ENCODE measurements at places on chromosomes 12 and 14. TPM values are rescaled to one million over a fixed set of nuclear protein-coding genes. Genes with fewer than 3 reads are reported as not detected.

Gene RERGL
- not detected for total RNA-seq

DNA sequence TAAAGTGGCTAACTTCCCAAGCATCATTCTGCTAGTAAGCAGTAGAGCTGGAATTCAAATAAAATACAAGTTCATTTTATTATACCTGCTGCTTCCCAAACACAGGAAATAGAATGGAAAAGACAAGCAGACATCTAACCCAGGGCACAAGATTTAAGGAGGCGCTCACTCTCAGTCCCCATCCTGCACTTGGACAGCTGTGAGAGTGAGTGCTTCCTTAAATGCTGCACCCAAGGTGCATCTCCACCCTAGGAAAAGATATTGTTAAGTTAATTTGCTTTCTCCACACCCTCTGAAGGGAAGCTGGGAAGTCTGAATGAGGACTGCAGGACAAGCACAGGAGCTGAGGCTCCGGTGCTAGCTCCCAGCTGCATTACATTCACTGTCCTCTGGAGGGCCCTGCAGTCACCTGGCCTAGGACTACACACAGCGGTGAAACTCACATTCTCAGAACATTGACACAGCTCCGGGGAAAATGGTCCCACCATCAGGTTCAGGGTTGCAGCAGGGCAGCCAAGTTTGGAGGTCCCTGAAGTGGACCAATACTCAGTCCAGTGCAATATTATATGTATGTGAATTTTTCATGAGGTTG, 14.2 kb downstream of the HEBP1 start:
- H3K4me1 ChIP-seq: peaks cover 6% of the 10 kb centered on the region
- H3K27me3 ChIP-seq: no peaks in the 10 kb centered on the region
- H3K27ac ChIP-seq: no peak overlapping the region
- peaks cover 13% of the 10 kb centered on the region for H3K36me3 ChIP-seq
- no peak overlapping the region for H3K4me3 ChIP-seq

- H3K27ac ChIP-seq: no peak overlapping the region
- no peaks in the 10 kb centered on the region for H3K36me3 ChIP-seq
- H3K4me3 ChIP-seq: peak overlapping the region; percentile 21
- H3K27me3 ChIP-seq: no peaks in the 10 kb centered on the region
Observed at GRCh38 chr12:2692080-2692479, 102.7 kb upstream of the FKBP4 start.

Gene ABHD12B
- not detected for total RNA-seq

DNA sequence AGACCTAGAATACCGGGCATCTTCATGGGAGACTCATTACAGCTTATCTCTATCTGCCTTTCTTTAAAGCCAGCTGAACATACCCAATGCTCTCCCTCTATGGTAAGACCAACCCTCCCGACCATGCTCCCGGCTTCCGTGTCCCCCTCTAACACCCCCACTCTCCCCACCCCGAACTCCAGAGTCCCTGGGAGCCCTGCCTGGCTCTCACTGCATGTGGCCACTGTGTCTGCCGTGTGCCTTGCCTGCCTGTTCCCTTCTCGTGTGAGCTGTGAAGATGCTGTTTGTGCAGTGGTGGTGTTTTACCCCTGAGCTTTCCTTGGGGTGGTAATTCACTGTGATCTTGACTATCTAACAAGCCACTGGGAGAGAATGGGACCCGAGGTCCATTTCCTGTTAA, 146.4 kb upstream of the FKBP4 start:
- H3K27ac ChIP-seq: no peak overlapping the region
- H3K27me3 ChIP-seq: no peaks in the 10 kb centered on the region
- DNase-seq: no peak
- no peaks in the 10 kb centered on the region for H3K36me3 ChIP-seq
- no peaks in the 10 kb centered on the region for H3K4me1 ChIP-seq
- no peak overlapping the region for H3K4me3 ChIP-seq

Gene SPX
- 49.5 TPM for total RNA-seq

DNA sequence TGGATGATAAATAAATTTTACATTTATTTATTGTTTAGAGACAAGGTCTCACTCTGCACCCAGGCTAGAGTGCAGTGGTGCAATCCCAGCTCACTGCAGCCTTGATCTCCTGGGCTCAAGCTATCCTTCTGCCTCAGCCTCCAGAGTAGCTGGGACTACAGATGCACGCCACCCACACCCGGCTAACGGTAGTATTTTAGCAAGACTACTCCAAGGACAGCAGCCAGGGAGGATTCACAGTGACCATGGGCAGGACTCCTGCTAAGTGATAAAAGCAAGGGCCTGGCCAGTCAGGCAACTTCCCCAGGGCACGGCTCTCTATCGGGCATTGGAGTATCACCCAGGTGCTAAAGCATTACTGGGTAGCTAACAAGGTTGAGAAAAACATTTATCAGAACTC, 55.4 kb downstream of the ARL6IP4 start:
- no peaks in the 10 kb centered on the region for H3K27me3 ChIP-seq
- H3K4me3 ChIP-seq: no peak overlapping the region
- no peak for DNase-seq
- H3K36me3 ChIP-seq: no peaks in the 10 kb centered on the region
- H3K4me1 ChIP-seq: no peaks in the 10 kb centered on the region

- no peaks in the 10 kb centered on the region for H3K27me3 ChIP-seq
- DNase-seq: no peak
- no peaks in the 10 kb centered on the region for H3K36me3 ChIP-seq
- H3K27ac ChIP-seq: no peak overlapping the region
Observed at GRCh38 chr12:97875064-97875463, 412.5 kb downstream of the RMST start.

- no peaks in the 10 kb centered on the region for H3K36me3 ChIP-seq
- DNase-seq: no peak
- H3K4me1 ChIP-seq: peaks cover 11% of the 10 kb centered on the region
- H3K4me3 ChIP-seq: no peak overlapping the region
- H3K27ac ChIP-seq: no peak overlapping the region
Observed at GRCh38 chr12:24905431-24905830, 43.5 kb downstream of the BCAT1 start.

DNA sequence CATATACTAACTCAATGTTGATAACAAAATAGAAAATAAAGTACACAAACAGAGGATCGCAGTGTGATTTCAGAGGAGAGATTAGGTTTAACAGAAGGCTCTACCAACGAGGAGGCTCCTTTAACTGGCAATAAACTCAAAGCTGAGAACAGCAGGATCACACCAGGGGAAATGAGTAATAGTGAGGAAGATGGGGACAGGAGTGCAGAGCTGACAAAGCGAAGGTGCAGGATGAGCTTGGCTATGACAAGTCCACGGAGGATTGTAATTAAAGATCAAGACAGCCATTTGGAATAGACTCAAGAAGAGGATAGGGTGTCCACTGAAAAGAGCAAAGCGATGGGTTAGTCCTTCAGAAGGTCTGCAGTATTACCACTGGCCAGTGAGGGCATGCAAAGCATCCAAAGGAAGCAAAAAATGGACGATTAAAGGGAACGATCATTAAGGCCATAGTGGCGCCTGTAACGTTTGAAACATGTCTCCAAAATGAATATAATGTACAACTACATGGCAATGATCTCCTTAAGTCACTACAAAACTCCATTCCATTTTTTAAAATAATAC, 85.3 kb downstream of the GRIN2B start:
- no peaks in the 10 kb centered on the region for H3K36me3 ChIP-seq
- no peaks in the 10 kb centered on the region for H3K27me3 ChIP-seq
- no peak overlapping the region for H3K4me3 ChIP-seq
- H3K4me1 ChIP-seq: peaks cover 12% of the 10 kb centered on the region

- H3K36me3 ChIP-seq: no peaks in the 10 kb centered on the region
- H3K27me3 ChIP-seq: no peaks in the 10 kb centered on the region
- no peaks in the 10 kb centered on the region for H3K4me1 ChIP-seq
Observed at GRCh38 chr12:101076921-101077320, 133.1 kb downstream of the SLC5A8 start.

GRCh38 chr12:851343-851742, 98.2 kb downstream of the RAD52 start:
- H3K27ac ChIP-seq: no peak overlapping the region
- no peak overlapping the region for H3K4me3 ChIP-seq
- no peaks in the 10 kb centered on the region for H3K36me3 ChIP-seq
- H3K27me3 ChIP-seq: no peaks in the 10 kb centered on the region
- H3K4me1 ChIP-seq: peaks cover 7% of the 10 kb centered on the region

DNA sequence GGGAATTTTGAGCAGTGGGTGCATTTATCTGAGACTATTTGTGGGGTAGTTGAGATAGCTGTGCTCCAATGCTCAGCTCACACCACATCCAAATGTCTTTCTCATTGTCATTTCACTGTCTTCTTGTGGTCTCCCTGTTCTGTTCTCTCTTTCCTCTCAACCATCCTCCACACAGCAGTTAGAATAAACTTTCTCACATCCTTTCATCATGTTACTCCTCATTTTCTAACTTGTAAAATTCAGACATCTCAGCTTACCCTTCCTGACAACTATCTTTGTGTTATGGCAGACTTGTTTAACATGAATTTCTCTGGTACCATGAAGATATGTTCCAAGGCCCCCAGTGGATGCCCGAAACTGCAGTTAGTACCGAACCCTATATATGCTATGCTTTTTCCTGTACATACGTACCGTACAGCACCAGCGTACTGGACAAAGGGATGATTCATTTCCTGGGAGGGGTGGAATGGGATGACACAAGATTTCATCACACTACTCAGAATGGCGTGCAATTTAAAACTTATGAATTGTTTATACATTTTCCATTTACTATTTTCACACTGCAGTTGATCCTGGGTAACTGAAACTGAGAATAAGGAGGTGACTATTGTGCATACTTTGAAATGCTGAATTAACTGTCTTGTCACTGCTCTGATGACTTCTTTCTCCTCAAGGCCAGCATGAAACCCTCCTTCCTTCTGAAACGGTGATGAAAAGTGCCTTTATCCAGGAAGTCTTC, 177.1 kb upstream of the SLC38A2 start:
- no peaks in the 10 kb centered on the region for H3K4me1 ChIP-seq
- H3K27ac ChIP-seq: no peak overlapping the region
- H3K4me3 ChIP-seq: no peak overlapping the region
- H3K27me3 ChIP-seq: no peaks in the 10 kb centered on the region
- DNase-seq: no peak

- no peaks in the 10 kb centered on the region for H3K4me1 ChIP-seq
- no peak overlapping the region for H3K4me3 ChIP-seq
- no peaks in the 10 kb centered on the region for H3K36me3 ChIP-seq
- H3K27ac ChIP-seq: no peak overlapping the region
Observed at GRCh38 chr12:84416626-84417025, 496.0 kb downstream of the SLC6A15 start.
